ENCODE measurements at places on chromosomes 5 and 9.

- DNase-seq, result no peak
These were observed 96.9 kb downstream of the PLPP1 start for GRCh38 chr5:55437859-55438206.

GRCh38 chr5:153352685-153353219, 137.7 kb upstream of the GRIA1 start:
- no peak for DNase-seq

- no peak for DNase-seq
These were observed 175.6 kb upstream of the CCNH start for GRCh38 chr5:87588316-87588715.

DNA sequence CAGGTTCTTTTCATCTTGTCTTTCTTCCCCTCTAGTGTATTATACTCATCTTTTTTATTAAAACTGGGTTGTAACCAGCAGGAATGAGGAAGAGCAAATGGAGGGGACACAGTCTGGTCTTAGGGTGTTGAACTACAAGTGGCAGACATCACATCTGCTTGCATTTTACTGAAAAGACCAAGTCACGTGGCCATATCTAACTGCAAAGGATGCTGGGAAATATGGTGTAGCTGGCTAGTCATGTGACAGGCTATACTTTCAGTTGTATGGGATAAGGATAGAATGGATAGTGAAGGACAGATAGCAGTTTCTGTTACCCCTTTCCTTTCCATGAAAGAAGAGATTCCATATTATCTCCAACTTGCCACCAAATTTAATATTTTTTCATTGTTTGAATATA, 13.0 kb upstream of the FGD3 start:
- DNase-seq, result no peak

- DNase-seq, result no peak
These were observed 6.4 kb upstream of the EEIG1 start for GRCh38 chr9:127987103-127987614.

- no peak for DNase-seq
These were observed 162.8 kb downstream of the MAN2A1 start for GRCh38 chr5:109852371-109853155.

- no peak for DNase-seq
These were observed 297.7 kb upstream of the CD180 start for GRCh38 chr5:67494186-67494855.
